ENCODE measurements at places on chromosomes 7 and 10. TPM values are rescaled to one million over a fixed set of nuclear protein-coding genes. Genes with fewer than 3 reads are reported as not detected.
A peak's percentile ranks its signal among the peaks of the same experiment; 100 is the strongest.

The CTBP2 gene
- total RNA-seq: 36.8 TPM

The LRRTM3 gene
- 2.6 TPM for total RNA-seq

The POLR2J2 gene
- total RNA-seq: 3.3 TPM

The HOXA1 gene
- total RNA-seq: 0.58 TPM

The GCK gene
- total RNA-seq: 4.4 TPM

The DRGX gene
- not detected for total RNA-seq

The RARRES2 gene
- total RNA-seq: 43.4 TPM

DNA sequence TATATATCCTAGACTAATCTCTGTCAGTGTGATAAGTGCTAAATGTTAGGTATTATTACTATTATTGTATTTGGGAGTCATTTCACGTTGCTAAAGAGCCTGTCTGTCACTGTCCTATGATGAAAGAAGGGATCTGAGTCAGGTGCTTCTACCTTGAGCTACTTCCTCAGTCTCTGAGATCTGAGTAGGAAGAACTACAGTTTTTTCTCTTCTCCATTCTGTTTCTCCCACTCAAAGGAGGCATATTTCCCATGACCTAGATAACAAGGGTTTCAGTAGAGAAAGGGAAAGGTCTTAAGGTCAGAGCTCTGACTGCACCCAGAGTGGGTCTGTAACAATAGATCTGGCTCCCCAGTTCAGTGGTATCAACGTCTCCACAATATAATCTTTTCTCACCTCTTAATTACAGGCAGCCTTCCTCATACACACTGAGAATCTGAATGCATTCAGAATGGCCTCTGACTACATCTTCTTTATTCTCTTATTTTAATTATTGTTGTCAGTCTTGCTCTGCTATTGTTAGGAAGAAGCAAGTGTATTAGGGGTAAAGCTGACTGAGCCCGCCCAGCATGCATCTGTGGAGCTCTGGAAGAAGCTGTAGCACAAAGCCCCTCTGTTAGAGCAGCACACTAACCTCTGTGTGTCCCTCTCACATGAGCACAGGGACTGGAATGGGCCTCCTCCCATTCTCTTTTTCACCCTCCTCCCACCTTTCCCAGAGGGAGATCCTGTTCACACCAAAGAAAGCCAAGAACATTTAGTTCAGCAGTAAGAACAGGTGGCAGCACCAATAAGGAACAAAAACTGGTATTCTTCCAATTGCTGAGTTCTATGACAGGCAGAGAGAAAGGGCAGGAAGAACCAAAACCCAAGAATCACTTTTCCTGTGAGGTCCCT, 38.1 kb downstream of the USP54 start:
- peak; percentile 72 for DNase-seq

DNA sequence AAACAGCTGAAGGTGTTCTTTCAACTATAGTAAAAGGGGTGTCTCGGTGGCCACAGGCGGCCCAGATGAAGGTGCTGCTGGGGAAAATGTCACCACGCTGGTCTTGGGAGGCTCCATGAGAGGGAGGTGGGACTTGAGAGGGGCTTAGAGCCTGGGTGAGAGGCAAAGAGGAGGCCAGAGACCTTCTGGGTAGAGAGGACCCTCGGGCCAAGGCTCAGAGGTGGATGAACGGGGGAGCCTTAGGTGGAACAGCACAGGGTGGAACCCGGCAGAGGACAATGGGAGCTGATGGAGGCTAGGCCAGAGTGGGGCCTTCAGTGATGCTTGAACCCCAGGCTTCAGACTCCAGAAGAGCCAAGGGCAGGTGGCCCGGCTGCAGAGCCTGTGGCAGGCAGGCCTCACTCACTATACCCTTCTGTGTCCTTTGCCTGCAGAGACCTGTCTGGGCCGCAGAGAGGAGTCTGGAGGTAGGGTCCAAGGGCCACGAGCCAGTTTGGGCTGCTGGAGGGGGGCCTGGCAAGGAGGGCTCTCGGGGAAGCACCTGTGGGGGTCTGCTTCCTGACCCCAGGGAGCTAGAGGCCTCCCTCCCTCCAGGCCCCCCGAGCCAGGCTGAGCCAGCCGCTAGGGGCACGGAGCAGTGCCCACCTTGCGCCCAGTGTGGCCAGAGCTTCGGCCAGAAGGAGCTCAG, 32.1 kb downstream of the ZNF783 start:
- DNase-seq: no peak

DNA sequence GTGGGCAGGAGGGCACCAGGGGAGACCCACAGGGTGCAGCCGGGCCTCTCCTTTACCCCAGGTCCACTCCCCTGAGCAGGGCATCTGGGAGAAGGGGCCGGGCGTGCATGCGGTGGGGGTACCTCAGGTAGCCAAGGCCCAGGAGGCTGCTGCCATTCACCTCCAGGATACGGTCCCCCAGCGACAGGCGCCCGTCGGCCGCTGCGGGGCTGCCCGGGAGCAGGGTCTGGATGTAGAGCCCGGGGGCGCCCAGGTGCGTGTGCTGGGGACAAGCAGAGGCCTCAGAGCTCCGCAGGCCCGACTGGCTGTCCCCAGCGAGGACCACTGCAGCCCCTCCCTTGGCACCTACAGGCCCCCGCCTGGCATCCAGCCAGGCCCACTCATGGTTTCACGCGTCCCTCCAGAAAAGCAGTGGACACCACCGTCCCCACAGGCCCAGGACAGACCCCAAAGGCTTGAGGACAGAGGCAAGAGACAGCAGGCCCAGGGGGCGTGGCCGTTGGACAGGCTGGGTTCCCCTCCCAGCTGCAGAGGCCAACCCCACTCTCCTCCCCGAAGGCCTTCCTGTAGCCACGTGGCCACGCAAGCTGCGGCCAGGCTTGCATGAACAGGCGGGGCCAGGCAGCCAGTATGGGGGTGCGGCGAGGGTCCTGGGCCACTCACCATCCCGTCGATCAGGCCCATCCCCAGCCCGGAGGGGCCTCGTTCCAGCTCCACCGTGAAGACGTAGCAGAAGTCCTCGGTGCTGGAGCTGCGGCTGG, 24.3 kb downstream of the AP5Z1 start:
- DNase-seq: peak; percentile 80

- DNase-seq: no peak
Observed at GRCh38 chr7:111076205-111076604, 14.7 kb upstream of the LRRN3 start.

DNA sequence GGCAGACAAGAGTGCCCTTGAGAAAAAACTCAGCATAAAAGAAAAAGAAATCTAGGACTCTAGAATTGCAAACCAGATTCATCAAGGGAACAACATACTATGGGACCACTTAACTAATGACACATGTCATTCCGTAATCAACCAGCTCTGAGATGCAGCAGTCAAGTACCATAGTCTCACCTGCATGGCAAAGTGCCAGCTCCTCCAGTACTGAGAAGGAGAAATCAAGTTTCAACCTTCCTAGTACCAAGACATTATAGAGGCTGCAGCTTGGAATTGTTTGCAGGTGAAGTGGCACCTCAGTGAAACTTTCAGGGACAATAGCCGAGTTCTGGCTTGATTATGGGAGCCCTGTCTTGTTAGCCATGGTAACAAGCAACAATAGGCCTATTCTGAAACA, 11.5 kb downstream of the STEAP1 start:
- no peak for DNase-seq

DNA sequence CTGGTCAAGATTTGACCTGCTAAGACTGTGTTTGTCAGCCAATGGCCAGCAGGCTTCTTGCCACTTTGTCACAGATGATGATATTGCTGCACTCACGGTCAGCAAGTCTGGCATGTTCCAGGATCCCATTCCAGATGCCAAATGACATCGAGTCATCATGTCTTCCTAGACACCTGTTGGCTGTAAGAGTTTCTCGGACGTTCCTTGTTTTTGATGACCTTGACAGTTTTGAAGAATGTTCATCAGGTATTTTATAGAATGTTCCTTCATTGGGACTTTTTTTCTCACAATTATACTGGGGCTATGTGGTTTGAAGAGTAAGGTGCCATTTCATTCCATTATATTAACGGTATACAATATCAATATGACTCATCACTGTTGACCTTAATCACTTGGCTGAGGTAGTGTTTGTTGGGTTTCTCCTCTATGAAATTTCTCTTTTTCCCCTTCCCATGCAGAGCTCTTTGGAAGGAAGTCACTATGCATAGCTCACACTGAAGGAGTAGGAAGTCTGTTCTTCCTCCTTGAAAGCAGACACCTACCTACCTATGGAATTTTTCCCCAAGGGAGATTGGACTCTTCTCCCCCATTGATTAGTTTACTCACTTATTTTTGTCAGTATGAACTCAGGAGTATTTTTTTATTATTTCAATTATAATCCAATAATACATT, 31.6 kb downstream of the HECW1 start:
- no peak for DNase-seq

DNA sequence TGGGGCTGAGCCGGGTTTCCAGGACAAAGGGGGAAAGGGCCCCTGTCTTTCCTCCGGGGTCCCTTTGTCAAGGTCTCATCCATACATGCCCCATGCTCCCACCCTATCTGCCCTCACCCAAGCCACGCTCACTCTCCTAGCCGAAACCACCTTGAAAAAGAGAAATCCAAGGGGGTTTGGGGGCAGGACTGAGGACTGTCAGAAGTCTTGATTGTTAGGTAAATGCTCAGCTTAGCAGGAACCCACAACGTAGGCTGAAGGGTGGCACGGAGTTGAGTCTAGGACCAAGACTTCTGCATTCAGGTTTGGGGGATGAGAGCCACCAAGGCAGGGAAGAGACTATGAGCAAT, 719 bp upstream of the PGAM2 start:
- no peak for DNase-seq

GRCh38 chr7:23712368-23713284, 2.6 kb downstream of the STK31 start:
- peak; percentile 80 for DNase-seq

DNA sequence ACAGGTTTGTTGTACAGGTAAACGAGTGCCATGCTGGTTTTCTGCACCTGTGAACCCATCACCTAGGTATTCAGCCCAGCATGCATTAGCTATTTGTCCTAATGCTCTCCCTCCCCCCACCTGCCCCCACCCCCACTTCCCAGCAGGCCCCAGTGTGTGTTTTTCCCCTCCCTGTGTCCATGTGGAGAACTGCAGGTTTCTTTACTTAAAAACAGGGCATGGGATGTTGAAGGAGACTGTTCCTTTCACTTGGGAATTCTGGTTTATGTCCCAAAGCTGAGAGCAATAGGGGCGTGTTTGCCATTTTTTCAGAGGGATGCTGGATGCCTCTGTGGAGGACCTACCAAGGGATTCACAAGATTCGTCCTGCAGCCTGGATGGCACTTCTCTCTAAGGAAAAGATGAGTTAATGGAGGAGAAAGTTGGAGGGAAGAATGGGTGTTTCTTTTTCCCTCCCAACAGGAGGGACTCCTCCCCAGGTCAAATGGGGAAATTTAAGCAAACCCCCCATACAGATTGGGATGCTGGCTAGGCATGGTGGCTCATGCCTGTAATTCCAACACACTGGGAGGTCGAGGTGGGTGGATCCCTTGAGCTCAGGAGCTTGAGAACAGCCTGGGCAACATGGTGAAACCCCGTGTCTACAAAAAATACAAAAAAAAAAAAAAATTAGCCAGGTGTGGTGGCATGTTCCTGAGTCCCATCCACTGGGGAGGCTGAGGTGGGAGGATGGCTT, 136.0 kb downstream of the GALNT17 start:
- no peak for DNase-seq

DNA sequence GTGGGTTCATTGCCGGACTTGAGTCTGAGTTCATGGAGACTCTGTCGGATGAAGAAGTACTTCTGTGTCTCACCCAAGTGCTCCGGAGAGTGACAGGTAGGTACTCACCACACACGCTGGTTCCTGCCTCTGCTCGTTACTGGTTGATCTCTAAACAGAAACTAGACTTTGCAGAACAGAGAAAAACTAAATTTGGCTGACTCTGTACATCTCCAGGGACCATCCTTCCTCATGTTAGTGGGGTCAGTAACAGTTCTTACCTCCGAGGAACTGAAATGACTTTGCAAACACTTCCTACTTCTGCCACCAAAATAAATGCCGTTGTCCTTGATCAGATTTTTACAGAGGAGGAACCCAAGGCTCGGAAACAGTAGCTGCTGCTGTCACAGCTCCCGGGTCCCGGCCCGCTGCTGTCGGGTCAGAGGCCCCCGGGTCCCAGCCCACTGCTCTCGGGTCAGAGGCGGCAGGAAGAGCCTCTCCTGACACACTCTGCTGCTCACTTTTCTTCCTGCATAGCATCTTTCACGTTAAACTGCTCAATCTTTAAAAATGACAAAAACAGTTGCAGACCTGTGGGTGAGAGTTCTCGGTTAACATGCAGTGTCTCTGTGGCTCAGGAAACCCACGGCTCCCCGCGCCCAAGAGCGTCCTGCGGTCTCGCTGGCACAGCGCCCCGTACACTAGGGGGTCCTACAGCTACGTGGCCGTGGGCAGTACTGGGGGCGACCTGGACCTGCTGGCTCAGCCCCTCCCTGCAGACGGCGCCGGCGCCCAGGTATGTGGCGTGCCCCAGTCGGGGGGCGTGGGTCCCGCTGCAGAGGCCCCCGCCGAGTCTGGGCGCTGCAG, 4.8 kb upstream of the MTG1 start:
- DNase-seq: peak; percentile 33

- DNase-seq: no peak
Observed at GRCh38 chr7:134351424-134351823, 34.7 kb upstream of the SLC35B4 start.

- DNase-seq: no peak
Observed at GRCh38 chr7:33079096-33079495, 16.5 kb upstream of the NT5C3A start.
